Inflammatory macrophage treated with lipopolysaccharide for 1 hour (primary cell): ENCODE measurements at places on chromosomes 6 and 20.
A peak's percentile ranks its signal among the peaks of the same experiment; 100 is the strongest.

DNA sequence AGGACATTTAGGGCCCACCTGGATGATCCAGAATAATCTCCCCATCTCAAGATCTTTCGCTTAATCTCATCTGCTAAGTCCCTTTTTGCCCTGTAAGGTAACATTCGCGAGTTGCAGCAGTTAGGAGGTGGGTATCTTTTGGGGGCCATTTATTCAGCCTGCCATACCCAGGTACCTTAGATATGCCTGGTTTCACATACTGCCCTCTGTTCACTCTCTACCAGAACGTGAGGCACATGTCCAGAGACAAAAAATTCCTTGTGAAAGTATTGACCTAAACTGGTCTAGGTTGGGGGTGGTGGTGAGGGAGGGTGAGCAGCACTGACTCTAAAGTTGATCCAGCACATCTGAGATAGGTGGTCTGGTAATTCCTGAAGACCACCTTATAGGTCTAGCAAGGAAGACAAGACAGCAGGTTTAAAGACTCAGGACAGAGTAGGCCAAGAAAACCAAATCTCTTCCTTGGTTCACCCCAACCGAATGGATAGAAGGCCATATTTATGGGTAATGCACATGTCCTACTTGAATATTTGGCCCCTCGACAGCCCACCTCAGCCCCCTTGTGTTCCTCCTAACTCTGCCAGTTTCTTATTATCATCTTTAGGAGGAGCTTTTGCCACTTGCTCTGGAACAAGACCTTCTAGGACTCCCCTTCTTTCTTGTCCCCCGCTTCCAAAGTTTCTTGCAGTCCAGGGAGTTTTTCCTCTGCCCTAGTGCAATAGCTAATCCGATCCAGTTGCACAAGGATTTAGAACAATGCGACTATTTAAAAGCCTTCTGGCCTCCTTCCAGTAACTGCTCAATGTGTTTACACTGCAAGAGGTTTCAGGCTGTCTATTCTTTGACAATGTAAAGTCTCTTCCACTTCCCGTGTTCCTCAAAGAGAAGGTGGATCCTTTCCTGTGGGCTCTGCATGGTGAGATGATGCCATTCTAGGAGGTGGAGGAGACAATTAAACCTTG is 213.0 kb upstream of the LAMP5 start:
- no peak for DNase-seq

- DNase-seq: peak; percentile 69
Observed at GRCh38 chr20:20237093-20237959, 130.6 kb upstream of the INSM1 start.

- DNase-seq: no peak
Observed at GRCh38 chr6:54719633-54720032, 126.9 kb upstream of the FAM83B start.

GRCh38 chr20:59014680-59015389 is 4.4 kb upstream of the TUBB1 start:
- DNase-seq: no peak

GRCh38 chr6:1792989-1793388 is 183.3 kb downstream of the FOXC1 start:
- DNase-seq: no peak
